ENCODE measurements at places on chromosomes 12 and 14.

DNA sequence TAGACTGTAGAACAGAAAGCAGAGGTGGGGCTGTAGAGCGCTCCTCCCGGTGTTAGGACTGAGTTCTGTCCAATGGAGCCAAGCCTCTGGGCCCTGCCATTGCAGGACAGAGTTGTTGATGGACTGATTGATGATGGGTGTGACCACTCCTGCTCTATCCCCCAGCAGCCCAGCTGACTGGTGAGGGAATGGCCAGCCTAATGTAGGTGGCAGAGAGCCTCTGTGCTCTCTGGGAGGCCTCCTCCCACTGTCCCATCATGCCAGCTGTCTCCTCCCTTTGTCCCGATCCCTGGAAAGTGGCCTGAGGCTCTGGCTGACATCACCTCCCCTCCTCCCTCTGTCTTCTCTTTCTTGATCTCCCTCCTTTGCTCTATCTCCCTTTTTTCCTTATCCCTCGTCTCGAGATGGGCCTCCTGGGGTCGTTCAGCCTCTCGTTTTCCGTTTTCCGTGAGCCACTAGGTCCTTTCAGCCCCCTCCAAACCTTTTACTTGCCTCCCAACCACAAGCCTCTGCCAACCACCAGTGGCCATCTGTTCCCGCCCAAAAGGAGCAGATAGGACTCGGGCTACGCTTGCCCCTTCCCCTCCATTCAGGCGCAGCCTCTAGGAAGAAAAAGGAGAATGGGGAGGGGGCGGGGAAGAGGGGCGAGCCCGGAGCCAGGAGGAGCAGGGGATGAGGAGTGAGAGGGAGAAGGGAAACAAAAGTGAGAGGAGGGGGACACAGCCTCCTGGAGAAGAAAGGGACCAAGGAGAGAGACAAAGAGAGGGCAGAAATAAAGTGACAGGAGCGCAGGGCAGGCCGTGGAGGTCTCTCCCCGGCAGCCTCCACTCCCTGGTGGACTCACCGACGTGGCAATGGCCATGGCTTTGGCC, 572 bp downstream of the EFS start:
- H3K27ac ChIP-seq = peak overlapping the region; percentile 36
- peak overlapping the region; percentile 22 for H3K4me3 ChIP-seq
- H3K27me3 ChIP-seq = peaks cover 76% of the 10 kb centered on the region
- DNase-seq = no peak

GRCh38 chr12:16002880-16003279, 91.7 kb downstream of the DERA start:
- DNase-seq = no peak
- no peaks in the 10 kb centered on the region for H3K27me3 ChIP-seq
- no peak overlapping the region for H3K27ac ChIP-seq

DNA sequence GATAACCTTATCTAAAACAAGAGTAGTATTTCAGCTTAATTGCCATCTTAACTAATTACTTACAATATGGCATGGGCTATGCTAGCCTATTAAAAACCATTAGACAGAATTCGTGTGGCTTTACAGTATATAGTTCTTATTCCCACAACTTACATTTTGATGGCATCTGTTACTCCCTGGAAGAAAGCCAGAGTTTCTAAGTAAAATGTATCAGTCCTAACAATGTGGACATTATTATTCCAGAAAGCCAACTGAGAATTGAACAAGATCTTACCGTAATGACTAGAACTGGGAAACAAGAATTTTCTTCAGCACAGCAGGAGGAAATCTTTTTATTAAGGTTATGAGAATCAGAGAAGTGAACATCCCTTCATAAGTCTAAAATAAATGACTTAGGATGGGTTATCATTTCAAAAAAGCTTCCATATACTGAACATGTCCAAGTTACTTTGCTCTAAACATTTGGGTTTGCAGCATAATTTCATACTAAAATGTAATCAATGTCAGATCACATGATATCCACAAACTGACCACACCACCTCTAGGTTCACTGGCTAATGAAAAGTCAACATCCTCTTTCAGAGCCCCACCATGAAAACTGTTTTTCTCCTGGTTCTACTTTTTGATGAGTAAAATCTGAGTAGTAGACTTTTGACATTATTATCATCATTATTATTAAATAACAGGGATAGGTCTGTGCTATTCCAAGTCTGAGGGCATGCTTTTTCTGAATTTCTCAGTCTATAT, 179.7 kb downstream of the SSPN start:
- DNase-seq = no peak
- no peaks in the 10 kb centered on the region for H3K4me1 ChIP-seq
- no peak overlapping the region for H3K27ac ChIP-seq
- no peak overlapping the region for H3K4me3 ChIP-seq
- peaks cover 9% of the 10 kb centered on the region for H3K36me3 ChIP-seq

- H3K4me3 ChIP-seq = no peak overlapping the region
- no peaks in the 10 kb centered on the region for H3K36me3 ChIP-seq
- no peaks in the 10 kb centered on the region for H3K4me1 ChIP-seq
- no peaks in the 10 kb centered on the region for H3K27me3 ChIP-seq
Measured at GRCh38 chr12:50397117-50397650, 775 bp upstream of the FAM186A start.

- peak; percentile 91 for DNase-seq
- no peaks in the 10 kb centered on the region for H3K36me3 ChIP-seq
- H3K27me3 ChIP-seq = no peaks in the 10 kb centered on the region
- H3K27ac ChIP-seq = peak overlapping the region; percentile 84
Measured at GRCh38 chr12:12376646-12377448, 20.0 kb downstream of the BORCS5 start.

DNA sequence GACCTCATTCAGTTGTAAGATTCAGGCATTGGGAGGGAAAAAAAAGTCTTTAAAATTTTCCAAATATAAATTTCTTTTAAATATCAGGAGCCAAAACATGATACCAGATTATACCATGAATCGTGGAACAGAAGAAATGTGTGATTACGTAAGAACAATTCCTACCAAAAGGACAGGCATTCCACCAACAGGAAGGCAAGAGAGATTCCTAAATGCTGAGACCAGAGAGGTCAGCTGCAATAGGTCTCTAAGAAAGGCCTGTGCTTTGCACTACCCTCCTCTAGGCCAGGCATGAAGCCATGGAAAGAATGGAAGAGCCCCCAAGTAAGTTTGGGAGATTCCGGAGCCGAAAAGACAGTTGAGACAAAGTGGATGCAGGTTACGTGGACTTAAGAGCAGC, 83.7 kb downstream of the PTGER2 start:
- H3K4me1 ChIP-seq = peaks cover 11% of the 10 kb centered on the region
- H3K27me3 ChIP-seq = no peaks in the 10 kb centered on the region
- H3K27ac ChIP-seq = no peak overlapping the region
- no peak for DNase-seq
- H3K36me3 ChIP-seq = no peaks in the 10 kb centered on the region

- no peak for DNase-seq
- H3K27me3 ChIP-seq = no peaks in the 10 kb centered on the region
- no peaks in the 10 kb centered on the region for H3K36me3 ChIP-seq
- no peak overlapping the region for H3K27ac ChIP-seq
- no peaks in the 10 kb centered on the region for H3K4me1 ChIP-seq
Measured at GRCh38 chr12:98388126-98388525, 127.3 kb upstream of the TMPO start.

DNA sequence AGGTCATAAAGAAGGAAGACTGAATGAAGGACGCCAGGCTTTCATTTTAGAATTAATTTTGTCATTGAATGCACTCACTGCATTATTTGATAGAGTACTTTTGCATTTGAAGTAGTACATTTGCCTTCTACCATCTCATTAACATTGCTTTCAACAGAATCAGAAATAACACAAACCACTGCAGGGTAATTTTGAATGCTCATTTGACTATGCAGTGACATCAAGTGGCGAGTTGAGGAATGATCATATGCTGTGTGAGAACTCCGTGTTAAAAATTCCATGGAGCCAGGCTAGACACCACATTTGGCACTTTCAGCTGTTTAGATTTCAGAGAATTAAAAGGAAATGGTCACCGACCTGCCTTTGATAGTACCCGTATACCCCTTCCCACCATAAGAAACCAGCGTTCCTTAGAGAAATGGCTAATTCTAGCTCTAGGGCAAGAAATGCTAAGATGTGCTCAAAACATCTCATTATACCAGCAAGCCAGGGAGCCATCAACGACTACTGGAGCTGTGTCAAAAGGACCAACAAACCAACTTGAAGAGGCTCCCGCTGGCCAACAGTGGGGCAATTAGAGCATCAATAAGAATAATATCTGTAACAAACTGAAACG, 16.5 kb downstream of the HEBP1 start:
- H3K4me3 ChIP-seq = no peak overlapping the region
- no peak for DNase-seq

DNA sequence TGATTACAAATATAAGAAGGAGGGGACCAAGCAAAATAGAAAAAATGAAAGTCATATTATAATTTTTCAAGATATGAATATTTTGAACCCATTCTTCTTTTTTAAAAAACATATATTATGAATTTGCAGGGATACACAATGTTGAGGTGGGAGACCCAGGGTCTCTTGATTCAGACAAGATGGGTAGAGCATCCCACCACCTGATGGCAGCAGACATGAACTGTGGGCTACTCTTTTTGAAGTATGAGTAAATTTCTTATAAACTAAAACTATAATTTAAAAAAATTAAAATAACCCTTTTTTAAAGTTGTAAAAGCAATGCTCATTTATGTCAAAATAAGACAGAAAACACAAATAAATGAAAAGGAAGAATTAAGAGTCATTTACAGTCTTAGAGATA, 202.7 kb upstream of the PRICKLE1 start:
- H3K4me1 ChIP-seq = no peaks in the 10 kb centered on the region
- DNase-seq = no peak
- H3K27me3 ChIP-seq = no peaks in the 10 kb centered on the region
- no peak overlapping the region for H3K4me3 ChIP-seq
- no peak overlapping the region for H3K27ac ChIP-seq

- H3K4me1 ChIP-seq = no peaks in the 10 kb centered on the region
- H3K4me3 ChIP-seq = peak within 1 kb of the TSS; percentile 60
- no peaks in the 10 kb centered on the region for H3K36me3 ChIP-seq
Measured at GRCh38 chr14:75427482-75428229, at the start of gene JDP2. TSS of gene JDP2 (plus strand) at chr14:75428022. CDS start at chr14:75437921, 9,899 bp downstream.

GRCh38 chr12:62466594-62467491, at the start of gene MON2:
TSS of gene MON2 (plus strand) at chr12:62466826. CDS start at chr12:62467208, 382 bp downstream.
- peak within 1 kb of the TSS; percentile 80 for H3K4me3 ChIP-seq
- H3K4me1 ChIP-seq = peaks cover 11% of the 10 kb centered on the region

DNA sequence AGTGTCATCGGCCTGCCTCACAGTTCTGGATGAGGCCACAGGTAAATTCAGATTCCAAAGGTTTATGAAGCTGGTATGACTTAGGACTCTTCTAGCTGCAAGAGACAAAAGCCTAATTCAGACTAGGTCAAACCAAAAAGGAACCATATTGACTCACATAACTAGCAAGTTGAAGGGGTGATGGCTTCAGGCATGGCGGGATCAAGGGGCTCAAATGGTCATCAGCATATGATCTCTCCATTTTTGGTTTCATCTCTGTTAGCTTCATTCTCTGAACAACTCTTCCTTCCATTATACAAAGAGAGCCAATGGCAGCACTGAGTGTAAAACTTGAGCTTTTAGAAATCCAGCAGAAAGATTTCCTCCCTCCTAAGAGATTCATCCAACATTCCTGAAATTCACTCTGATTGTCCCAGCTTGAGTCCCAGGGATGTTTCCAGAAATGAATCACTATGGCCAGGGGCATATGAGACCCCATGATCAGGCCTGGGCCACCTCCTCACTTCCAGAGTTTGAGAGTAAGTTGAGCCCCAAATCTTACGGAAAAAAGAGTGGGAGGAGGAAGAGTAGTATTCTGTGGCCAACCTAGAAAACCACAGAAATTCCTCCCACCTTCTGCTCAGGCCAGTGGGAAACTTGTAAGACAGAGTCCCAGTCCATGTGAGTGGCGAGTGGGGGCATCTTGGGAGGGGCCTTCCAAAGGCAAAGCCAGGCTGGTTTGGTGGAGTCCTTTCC, 2.0 kb upstream of the MAP1LC3B2 start:
- H3K4me1 ChIP-seq = peaks cover 26% of the 10 kb centered on the region
- no peaks in the 10 kb centered on the region for H3K27me3 ChIP-seq
- H3K4me3 ChIP-seq = no peak overlapping the region
- H3K36me3 ChIP-seq = no peaks in the 10 kb centered on the region
- H3K27ac ChIP-seq = peak overlapping the region; percentile 24
- DNase-seq = no peak

DNA sequence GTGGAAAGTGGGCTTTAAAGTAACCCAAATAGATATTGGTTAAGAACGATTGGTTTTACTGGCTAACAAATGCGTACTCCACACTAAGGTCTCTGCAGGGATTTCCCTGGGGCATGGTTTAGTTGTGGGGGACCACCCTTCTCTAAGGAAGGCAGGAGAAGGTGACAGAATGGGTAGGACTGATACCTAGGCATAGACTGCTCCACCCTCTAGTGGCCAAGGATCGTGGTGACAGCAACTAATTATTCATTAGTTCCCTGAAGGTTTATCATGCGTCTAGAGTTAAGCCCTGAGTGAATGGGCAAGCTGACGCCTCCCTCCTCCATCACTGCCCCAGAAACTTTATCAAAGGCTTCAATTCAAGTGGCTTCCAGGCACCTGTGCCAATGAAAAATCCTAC, 9.1 kb downstream of the FAM181A start:
- no peaks in the 10 kb centered on the region for H3K36me3 ChIP-seq
- H3K4me3 ChIP-seq = no peak overlapping the region
- no peak for DNase-seq
- no peaks in the 10 kb centered on the region for H3K4me1 ChIP-seq

- no peaks in the 10 kb centered on the region for H3K36me3 ChIP-seq
- no peak for DNase-seq
- H3K27me3 ChIP-seq = no peaks in the 10 kb centered on the region
- peaks cover 5% of the 10 kb centered on the region for H3K4me1 ChIP-seq
Measured at GRCh38 chr12:76560086-76560491, 518 bp upstream of the OSBPL8 start.

- no peaks in the 10 kb centered on the region for H3K27me3 ChIP-seq
- DNase-seq = no peak
- no peak overlapping the region for H3K4me3 ChIP-seq
- H3K27ac ChIP-seq = no peak overlapping the region
- H3K4me1 ChIP-seq = no peaks in the 10 kb centered on the region
Measured at GRCh38 chr12:50196537-50196936, 29.4 kb upstream of the CERS5 start.

GRCh38 chr14:93527203-93527607, 96.5 kb downstream of the UNC79 start:
- no peak overlapping the region for H3K4me3 ChIP-seq
- no peaks in the 10 kb centered on the region for H3K36me3 ChIP-seq
- no peaks in the 10 kb centered on the region for H3K4me1 ChIP-seq
- DNase-seq = no peak

- no peaks in the 10 kb centered on the region for H3K36me3 ChIP-seq
- DNase-seq = no peak
- peaks cover 43% of the 10 kb centered on the region for H3K27me3 ChIP-seq
- no peak overlapping the region for H3K27ac ChIP-seq
- H3K4me1 ChIP-seq = peaks cover 3% of the 10 kb centered on the region
Measured at GRCh38 chr14:99790978-99791376, 2.2 kb upstream of the EML1 start.

- no peaks in the 10 kb centered on the region for H3K27me3 ChIP-seq
- H3K36me3 ChIP-seq = no peaks in the 10 kb centered on the region
- no peak overlapping the region for H3K27ac ChIP-seq
Measured at GRCh38 chr14:100755649-100756048, 29.0 kb downstream of the DLK1 start.
